ENCODE measurements at places on chromosomes 5 and 9.

GRCh38 chr9:86519066-86519615 is 164.9 kb upstream of the TUT7 start:
- no peak for DNase-seq

- no peak for DNase-seq
Measured at GRCh38 chr5:37182667-37183066, 66.5 kb downstream of the CPLANE1 start.

DNA sequence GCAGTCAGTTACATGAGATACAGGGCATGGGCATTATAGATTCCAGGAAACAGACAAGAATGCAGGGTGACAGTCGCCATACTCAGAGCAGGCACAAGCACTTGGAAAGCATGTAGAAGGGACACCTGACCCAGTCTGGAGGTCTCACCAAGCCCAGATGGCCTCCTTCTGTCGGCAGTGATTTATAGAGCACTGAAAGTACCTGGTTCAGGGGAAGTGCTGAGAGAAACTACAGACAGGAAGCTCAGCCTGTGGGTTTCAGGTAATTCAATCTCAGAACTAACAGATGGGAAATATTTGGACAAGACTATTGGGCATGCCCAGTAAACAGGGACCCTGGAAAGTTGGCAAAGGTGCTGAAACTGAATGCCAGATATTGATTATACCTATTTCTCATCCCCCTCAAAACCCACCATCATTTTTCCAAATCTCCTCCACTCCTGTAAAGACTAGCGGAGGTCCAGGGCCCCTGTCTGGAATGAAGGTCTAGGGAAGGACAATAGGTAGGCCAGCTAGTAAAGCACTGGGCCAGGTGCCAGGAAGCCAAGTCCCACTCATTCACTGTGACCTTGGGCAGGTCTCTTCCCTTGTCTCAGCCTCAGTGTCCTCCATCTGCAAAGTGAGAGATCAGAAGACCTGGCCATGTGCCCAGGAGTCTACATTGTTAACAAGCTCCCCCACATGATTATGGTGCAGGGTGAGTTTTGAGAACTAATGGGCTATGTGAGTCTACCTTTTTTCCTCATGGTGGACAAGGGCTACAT is 26.9 kb downstream of the KLHL3 start:
- no peak for DNase-seq

- DNase-seq: peak; percentile 36
Measured at GRCh38 chr5:54867310-54867944, 118.0 kb downstream of the ESM1 start.

GRCh38 chr9:112184221-112184620 is 9.1 kb upstream of the SUSD1 start:
- no peak for DNase-seq

GRCh38 chr5:39519079-39519478 is 94.3 kb upstream of the DAB2 start:
- no peak for DNase-seq

GRCh38 chr5:95895771-95896170 is 65.9 kb downstream of the ELL2 start:
- no peak for DNase-seq

- no peak for DNase-seq
Measured at GRCh38 chr9:77939149-77939668, 92.4 kb downstream of the GNAQ start.

DNA sequence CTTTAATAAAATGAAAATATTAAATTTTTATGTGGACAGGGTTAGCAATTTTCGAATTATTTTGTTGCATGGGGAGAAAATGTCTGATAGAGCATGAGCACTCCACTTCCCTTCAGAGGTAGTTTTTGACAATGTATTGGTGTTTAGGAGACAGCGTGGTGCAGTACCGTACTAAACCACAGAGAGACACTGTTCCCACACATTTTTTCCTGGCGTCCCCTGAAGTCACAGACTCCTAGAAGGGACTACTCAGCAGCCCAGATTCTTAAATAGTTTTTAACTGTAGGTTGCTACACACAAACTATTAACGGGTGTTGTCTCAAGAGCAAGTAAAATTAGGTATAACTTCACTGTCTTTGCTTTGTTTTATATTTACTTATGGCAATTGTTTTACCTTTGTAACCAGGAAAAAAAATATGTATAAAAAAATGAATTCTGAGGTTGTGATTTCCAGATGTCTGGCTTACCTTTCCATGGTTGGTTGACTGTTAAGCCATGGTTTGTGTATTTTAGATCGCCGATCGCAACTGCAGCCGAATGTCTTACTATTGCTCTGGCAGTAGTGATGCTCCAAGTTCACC is 171.2 kb downstream of the DOCK8 start:
- no peak for DNase-seq

- no peak for DNase-seq
Measured at GRCh38 chr9:7984203-7984602, 184.6 kb upstream of the DMAC1 start.

DNA sequence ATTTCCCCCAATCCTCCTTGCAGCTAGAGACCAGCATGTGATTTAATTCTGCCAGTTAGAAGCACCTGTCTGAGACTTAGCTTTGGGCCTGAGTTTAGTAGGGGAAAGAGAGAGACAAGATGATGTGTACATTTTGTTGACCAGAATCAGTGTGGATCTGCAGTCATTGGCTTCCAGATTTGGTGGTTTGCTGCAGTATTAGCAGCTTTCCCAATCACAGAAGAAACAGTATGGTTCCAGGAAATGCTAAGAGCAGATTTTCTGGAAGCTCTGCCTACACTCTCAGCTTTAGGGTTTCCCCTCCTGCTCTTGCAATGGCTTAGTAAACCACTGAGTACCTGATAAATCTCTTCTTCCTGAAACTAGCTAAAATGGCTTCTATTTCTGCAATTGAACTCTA is 48.8 kb upstream of the FREM1 start:
- DNase-seq: no peak

- no peak for DNase-seq
Measured at GRCh38 chr5:17785774-17786173, 151.5 kb downstream of the TAF11L14 start.

DNA sequence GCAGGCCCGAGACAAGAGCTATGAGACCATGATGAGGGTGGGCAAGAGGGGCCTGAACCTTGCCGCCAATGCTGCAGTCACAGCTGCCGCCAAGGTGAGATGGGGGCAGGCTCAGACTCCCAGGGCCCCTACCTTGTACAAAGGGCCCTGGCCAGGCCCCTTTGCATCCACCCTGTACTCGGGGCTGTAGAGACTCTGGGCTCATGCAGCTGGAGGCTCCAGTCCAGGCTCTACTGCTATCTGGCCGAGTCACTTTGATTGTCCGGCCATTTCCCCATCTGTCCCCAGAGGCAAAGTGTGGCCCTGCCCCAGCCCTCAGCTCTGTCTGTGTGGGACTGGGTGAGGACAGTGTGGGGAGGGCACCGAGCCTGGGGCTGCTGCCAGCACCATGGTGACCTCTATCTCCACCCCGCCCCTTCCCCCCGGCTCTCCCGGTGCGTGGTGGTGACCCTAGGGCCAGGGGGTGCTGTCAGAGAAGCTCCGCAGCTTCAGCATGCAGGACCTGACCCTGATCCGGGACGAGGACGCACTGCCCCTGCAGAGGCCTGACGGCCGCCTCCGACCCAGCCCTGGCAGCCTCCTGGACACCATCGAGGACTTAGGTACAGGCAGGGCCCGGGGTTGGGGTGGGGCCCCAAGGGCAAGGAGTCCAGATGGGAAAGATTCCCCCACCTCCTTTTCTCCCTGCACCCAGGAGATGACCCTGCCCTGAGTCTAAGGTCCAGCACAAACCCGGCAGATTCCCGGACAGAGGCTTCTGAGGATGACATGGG is 6.1 kb downstream of the REEP2 start:
- no peak for DNase-seq

Measured in 8988T (cell line).